Brain (organoid and tissue), 16 donors: ENCODE measurements at places on chromosomes 12 and 14. TPM values are rescaled to one million over a fixed set of nuclear protein-coding genes. Genes with fewer than 3 reads are reported as not detected.

DNA sequence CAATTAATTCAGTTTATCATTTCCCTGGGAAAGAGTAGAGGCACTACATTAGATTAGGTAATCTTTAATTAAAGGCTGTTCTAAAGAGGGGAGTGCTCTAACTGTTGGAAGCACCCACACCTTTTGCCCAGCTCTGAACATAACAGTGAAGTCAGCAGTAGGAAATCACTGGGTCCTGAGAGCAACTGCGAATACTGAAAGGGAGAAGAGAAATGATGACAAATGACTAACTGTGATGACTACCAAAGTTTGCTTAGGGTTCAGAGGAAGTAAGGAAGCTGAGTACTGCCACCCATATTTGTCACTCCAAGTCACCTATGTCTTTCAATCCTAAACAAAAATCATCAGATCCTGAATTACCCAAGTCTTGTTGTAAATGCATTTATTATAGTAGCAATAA is 140.6 kb downstream of the EPS8 start:
- no peak for DNase-seq

- DNase-seq, result no peak
These were observed 7.2 kb downstream of the KLHL33 start for GRCh38 chr14:20428802-20429201.

DNA sequence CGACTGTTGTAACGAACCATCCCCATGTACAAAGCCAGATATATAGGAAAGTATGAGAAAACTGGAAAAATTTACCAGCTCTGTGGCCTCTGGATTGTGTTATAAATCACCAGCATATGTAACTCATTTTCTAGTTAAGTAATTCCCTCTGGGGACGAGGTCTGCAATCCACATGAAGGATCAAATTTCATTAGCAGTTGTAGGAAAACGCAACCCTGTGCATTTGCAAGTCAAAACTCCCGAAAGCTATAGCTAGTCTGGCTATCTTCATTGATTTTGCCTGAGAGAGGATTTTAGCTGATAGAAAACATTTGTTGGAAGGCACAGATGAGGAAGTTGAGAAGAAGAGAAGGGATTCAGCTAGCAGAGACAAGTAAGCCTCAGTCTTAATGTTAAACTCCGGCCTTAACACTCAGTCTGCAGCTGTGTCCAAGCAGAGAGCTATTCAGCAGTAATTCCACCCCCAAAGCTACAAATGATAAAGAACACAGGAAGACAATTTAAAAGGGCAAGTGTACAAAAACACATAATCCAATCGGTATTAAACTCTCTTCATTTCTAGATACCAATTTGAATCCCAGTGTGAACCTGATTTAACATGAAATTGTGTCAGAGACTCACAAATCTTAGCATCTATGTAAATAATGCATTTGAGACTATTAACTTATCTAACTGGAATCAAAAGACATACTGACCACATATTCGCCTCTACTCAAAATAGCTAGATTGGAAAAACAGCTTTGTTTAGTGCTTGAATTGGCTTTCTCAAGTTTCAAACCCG is 54.2 kb upstream of the CERS5 start:
- DNase-seq, result peak; percentile 43

GRCh38 chr12:52439845-52440244 is 5.7 kb upstream of the KRT75 start:
- no peak for DNase-seq

The ACYP1 gene
- 67.7 TPM for polyA plus RNA-seq

The KLRC2 gene
- polyA plus RNA-seq, result 1.6 TPM
